ENCODE measurements at places on chromosomes 2 and 18.

GRCh38 chr2:113181258-113182051 is 7.7 kb downstream of the PSD4 start:
- no peak for DNase-seq

GRCh38 chr2:236402033-236402790 is 138.0 kb upstream of the ASB18 start:
- DNase-seq, result no peak

DNA sequence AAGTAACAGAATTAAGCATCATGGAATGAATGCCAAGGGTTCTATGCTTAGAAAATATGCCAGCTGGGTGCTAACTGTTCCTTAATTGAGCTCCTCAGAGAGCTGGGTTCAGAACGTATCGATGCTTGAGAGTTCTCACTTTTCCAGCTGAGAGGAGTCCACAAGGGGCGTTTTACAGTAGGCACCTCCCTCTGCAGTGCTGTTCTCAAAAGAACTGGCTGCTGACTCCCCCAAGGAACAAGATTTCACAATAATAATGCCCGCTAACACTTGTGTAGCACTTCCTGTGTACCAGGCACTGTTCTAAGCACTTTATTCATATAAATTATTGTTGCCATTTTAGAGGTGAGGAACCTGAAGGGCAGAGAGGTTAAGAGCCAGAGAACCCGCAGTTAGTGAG is 18.1 kb upstream of the TMEM237 start:
- DNase-seq, result no peak

GRCh38 chr2:222799262-222799918 is 61.4 kb upstream of the ACSL3 start:
- DNase-seq, result no peak

DNA sequence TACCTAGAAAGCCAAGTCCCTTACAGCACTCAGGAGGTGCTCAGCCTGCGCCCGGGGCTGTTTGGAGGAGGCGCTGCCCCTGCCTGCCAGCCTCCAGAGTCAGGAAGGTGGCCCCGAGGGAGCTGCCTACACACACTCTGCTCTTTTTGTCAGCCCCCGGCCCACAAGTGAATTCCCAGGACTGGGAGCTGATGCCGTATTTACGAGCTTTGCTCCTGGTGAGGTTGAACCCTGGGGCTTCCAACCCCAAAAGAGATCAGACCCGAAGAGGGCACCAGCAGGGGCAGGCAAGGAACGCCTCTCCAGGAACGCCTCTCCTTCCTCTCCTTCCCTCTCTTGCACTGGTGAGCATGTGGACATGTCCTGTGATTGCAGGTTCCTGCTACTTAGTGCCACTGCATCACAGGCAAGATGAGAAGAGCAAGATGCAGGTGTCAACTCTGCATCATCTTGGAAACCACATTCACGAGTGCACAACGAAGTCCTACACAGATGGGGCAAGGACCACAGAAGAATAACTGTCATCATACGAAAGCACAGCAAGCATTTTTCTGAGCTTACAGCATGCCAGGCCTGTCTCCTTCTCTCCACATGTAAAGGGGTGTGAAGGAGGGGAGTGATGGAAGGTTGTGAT is 126.7 kb downstream of the NDUFA10 start:
- DNase-seq, result no peak
